ENCODE measurements at places on chromosomes 5 and 9.

DNA sequence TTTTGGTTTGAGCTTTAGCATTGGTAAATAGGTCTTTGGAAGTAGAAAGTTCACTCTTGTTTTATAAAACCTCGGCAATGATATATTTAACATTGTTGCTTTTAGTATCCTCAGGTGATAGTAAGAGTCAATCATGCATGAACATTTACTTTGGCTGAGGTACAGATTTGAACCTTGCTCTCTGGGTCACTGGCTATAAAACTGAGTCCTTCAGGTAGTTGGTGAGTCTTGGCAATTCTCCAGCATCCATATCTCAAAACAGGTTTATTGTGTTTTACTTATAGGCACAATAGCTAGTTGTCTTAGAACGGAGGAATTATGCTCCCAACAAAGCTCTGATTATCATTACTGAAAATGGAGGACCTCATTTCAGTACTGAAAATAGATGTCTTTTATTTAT lies 75.1 kb downstream of the MAT2B start:
- DNase-seq: no peak

- DNase-seq: peak; percentile 35
Measured at GRCh38 chr9:36818965-36819870, 214.8 kb downstream of the PAX5 start.

DNA sequence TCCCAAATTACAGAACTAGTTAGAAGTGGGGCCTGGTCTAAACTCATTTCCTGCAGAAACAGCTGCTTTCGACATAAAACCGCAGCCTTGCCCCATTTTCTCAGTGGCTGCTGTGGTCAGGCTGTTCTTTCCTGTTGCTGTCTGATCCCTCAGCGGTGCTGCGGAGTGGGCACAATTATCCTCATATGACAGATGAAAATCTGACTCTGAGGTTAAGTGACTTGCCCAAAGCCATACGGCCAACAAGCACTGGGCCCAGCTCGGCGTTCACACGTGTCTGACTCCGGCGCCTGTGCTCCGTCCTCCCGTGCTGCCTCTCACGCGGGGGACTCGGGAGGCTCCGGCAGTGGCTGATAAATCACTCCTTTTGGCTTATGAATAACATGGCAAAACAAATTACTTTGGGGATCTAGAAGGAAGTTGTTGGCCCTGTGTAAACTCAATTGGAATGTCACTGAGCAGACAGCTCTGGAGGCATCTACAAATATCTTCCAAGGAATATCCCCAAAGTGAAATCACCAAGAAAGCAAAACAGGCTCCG lies 142.6 kb upstream of the LMX1B start:
- DNase-seq: peak; percentile 73

GRCh38 chr5:1323803-1324173 lies 21.1 kb downstream of the CLPTM1L start:
- no peak for DNase-seq

- no peak for DNase-seq
Measured at GRCh38 chr5:169778622-169779596, 141.8 kb downstream of the DOCK2 start.

- no peak for DNase-seq
Measured at GRCh38 chr5:95114305-95114704, 170.6 kb downstream of the MCTP1 start.

DNA sequence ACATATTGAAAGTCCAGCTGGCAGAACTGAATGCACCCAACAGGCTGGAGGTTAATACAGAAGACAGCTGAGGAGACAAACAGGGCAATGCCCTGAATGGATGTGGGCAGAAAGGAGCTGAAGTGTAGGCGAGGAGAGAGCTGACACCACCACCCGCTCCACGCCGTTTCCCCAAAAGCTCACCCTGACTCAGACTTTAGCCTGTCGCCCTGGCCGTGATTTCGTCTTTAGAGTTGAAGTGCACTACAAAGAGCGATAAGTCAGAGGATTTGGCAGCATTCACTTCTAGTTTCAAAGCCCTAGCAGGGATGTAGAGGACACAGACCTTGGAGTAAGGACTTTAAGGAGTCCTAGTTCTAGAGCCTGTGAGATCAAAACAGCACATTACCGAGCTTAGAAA lies 2.2 kb upstream of the ERAP1 start:
- no peak for DNase-seq

DNA sequence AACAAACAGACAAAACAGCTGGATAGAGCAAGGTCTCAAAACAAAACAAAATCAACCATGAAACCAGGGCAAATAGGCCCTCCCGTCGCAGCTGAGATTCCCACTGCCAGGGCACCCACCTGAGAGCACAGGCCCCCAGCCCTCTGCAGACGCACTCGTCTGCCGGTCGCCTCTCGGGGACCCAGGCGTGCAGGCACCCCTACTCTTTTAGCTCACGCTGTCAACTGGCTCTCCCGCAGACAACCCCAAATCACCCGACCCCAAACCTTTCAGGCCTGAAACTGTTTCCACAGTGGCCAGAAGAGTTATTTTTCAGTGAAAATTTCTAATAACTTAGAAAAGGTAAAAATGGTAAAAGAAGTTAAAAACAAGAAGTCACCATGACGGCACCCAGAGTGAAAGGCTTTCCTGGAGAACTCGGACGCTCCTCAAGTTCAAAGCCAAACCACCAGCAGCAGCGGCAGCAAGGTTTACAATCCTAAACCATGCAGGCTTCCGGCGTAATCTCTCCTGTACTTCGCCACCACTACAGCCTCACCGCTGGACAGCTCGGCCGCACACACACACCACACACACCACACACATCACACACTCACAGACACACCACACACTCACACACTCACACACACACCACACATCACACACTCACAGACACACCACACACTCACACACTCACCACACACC lies 1.9 kb upstream of the UBE2QL1 start:
- no peak for DNase-seq

- peak; percentile 67 for DNase-seq
Measured at GRCh38 chr5:69007726-69008368, 86.0 kb upstream of the SLC30A5 start.

DNA sequence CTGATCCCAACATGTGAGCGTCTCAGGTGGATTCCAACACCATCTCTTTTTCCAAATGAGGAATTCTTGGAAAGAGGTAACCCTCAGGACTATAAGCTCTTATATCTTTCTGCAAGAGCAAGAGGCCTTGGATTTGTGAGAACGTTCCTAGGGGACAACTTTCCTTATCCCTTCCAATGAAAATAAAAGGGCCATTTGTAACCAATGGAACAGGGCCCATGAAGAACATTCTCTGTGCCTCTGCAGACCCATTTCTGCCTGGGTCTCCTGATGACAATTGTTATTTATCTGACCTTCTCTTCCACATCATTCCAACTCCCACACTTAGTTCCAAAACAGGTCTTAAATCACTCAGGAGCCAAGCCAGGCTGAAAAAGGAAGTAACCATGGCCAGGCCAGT lies 202.6 kb downstream of the ZNF462 start:
- DNase-seq: no peak

DNA sequence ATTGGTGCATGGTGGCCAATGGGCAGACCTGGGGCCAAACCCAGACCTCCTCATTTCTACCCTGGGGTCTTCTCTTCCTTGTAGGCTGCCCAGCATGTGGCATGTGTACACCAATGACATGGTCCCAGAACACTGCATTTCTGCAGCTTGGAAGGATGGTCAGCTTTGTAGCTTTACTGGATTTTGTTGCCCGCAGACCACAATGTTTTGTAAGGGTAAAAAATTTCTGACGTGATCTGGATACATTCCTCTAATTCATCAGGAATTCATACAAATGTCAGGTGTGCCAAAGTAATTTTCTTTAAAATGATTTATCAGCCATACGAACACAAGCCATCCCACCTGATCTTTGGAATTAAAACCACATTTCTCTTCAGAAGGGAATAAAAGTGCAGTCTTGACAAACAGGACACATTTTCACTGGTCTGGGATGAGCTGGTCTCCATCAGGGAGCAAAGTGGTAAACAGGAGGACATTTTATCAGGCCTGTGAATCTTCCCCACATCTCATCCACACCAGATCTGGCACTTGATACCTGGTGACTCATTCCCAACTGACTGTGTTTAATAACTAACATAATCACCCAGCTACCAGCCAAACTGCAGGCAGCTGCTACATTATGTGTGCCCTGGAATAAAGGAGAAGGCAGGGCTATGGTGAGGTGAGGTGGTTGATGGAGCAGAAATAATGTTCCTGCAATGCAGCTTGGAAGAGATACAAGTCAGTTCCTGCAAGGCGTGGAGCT lies 103.9 kb downstream of the SPOCK1 start:
- peak; percentile 57 for DNase-seq

DNA sequence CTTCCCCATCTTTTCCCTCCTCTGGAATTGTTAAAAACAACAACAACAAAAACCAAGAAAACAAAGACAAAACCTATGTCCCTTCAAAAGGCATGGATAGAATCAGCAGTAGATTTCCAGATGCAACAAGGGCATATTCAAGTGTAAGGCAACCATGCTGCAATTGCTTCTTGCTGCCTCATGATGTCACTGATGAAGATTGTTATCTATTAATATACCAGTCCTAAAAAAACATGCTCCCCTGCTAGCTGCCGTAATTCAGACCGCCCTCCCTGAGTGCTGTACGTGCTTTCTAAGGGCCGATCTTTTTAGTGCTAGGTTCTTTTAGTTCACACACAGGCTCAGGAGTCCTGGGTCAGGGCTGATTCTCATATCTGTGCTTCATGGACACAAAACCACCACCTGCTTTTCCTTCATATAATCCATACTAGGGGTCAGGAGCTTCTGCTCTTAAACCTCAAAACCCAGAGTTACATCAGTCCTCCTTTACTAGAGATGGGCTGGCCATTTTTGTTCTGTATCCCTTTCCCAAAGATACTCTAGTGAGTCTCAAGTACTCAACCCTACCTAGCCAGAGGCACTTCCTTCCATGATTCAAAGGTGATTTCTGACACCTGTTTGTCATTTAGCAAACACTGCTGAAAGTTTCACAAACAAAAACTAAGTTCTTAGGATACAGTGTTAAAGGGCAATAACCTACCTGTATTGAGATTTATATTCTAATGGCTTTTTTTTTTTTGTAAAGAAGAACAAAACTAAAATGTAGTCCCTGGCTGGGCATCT lies 82.1 kb downstream of the GIN1 start:
- DNase-seq: no peak

DNA sequence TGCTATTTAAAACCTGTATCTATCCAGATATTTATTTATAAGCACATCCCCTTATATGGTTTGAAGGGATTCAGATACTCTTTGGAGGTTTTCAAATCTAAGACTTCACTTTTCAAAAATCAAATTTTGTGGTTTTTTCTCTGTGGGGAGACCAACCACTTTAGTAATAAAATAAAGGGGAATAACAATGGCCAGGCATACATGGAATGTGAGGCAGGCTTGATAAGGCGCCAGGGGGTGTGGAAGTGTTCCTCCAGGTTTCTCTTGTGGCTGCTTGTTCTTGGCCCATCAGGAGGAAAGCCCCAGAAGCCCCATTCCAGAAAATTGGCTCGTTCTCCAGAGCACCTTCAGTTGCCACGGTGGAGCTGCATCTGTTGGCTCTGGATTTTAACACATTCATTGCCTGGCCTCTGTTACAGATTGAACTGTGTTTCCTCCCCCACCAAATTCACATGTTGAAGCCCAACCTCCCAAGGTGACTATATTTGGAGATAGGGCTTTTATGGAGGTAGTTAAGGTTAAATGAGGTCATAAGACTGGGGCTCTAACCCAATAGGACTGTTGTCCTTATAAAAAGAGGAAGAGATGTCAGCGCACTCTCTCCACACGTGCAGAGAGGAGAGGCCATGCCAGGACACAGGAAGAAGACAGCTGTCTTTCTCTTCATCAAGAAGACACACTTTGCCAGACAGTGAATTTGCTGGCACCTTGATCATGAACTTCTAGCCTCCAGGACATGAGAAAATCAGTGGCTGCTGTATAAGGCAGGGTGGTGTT lies 195.9 kb downstream of the TMEM38B start:
- no peak for DNase-seq

DNA sequence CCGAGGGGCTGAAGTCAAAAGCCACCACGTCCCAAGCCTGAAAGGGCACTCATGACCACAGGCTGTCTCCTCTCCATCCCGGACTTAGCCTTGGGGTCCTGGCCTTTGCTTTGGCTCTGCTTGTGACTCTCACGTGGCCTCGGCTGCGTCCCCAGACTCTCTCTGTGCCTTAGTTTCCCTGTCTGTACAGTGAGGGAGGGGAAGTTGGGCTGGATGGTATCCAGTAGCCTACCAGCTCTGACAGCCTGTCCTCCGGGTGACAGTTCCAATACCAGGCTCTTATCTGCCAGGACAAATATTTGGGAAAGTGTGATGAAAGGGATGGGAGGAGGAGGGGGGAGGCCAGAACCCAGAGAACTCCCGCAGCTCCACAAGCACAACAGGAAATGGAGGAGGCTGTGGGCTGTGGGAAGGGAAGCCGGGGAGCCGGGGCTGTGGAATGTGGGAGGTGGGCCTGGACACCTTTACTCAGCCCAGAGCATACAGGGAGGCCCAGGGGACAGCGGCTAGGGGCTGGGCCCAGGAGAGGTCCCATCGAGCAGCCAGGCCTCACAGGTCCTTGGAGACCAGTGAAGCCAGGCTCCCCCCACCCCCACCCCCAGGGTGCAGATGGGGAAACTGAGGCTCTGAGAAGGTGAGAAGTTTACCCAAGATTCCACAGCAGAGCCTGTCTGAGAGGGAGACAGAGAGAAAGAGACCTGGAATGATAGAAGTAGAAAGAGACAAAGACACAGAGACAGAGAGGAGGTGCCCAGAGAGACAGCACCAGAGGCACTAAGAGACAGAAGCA lies 18.3 kb downstream of the PDGFRB start:
- no peak for DNase-seq

- no peak for DNase-seq
Measured at GRCh38 chr9:107945961-107946360, 456.4 kb upstream of the KLF4 start.
